ENCODE measurements at places on chromosomes 4 and X.

DNA sequence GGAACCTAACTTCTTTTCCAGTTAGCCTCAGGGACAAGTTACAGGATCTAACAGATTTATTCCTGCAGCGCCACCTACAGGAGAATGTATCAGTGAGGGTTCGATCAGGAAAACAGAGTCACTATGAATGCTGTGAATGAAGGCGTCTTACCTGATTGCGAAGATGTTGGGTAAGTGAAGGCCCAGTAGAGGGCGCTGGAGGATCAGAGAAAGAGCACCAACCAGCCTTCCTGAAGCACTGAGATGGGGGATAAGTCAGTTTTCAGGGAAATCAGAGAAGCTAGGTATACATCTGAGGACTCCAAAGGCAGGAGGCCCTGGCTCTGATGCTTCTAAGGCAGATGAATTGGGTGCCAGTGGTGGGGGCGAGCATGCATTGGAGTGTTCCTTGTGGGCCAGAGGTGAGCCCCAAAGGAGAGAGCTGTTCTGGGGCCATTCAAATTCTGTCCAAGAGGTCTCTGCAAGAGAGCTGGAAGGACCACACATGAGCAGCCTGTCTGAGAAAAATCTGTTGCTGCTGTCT lies 169.9 kb upstream of the AADAT start:
- peak; percentile 95 for DNase-seq

- DNase-seq: no peak
Observed at GRCh38 chr4:99149426-99150019, 5.4 kb upstream of the ADH4 start.

DNA sequence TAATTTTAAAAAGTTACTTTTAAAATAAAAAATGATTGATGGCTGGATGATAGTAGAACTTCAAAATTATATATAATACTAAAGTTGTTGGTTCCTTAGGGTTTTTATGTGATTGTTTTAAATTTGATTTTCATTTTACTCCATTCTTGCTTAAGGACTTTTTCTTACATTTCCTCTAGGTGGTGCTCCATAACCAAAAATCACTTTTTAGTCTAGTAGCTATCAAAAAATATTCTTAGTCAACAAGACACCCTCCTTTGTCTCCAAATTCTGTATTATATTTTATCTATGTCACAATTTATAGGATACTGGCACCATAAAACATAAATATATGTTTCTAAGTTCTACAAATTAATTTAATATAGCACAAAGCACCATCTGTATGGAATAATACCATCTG lies 67.2 kb upstream of the BRWD3 start:
- no peak for DNase-seq

DNA sequence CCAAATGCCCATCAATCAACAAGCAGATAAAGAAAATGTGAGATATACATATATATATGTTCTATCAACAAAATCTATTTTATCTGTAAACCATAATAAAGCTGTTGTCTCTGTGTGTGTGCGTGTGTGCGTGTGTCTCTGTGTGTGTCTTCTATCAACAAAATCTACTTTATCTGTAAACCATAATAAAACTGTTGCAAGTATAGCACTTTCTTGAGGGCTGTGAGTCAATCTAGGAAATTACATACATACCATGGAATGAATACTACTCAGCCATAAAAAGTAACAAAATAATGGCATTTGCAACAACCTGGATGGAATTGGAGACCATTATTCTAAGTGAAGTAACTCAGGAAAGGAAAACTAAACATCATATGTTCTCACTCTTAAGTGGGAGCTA lies 12.5 kb upstream of the PLK4 start:
- no peak for DNase-seq

DNA sequence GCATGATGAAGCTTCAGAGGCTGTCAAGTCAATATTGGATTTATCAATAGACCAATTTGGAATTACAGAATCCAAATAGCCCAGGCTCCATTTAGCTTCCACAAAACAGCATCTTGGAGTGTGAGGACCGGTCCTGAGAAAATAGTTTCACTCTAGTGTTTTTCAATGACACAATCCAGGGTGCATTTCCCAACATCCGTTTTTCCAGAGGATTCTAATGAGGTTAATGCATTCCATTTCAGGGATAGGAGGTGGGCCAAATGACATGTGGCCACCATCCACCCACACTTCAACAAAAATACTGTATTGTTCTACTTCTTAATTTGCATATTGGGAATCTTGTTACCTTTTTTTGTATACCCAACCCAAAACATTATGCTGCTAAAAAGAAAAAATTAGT lies 229.8 kb upstream of the LDB2 start:
- DNase-seq: no peak

- DNase-seq: no peak
Observed at GRCh38 chrX:97691901-97692455, 808.3 kb downstream of the RPA4 start.

GRCh38 chr4:120018786-120019185 lies 47.9 kb downstream of the MAD2L1 start:
- no peak for DNase-seq

- no peak for DNase-seq
Observed at GRCh38 chr4:70885174-70885573, 17.0 kb upstream of the MOB1B start.

GRCh38 chr4:16169490-16169889 lies 56.8 kb downstream of the TAPT1 start:
- DNase-seq: no peak

DNA sequence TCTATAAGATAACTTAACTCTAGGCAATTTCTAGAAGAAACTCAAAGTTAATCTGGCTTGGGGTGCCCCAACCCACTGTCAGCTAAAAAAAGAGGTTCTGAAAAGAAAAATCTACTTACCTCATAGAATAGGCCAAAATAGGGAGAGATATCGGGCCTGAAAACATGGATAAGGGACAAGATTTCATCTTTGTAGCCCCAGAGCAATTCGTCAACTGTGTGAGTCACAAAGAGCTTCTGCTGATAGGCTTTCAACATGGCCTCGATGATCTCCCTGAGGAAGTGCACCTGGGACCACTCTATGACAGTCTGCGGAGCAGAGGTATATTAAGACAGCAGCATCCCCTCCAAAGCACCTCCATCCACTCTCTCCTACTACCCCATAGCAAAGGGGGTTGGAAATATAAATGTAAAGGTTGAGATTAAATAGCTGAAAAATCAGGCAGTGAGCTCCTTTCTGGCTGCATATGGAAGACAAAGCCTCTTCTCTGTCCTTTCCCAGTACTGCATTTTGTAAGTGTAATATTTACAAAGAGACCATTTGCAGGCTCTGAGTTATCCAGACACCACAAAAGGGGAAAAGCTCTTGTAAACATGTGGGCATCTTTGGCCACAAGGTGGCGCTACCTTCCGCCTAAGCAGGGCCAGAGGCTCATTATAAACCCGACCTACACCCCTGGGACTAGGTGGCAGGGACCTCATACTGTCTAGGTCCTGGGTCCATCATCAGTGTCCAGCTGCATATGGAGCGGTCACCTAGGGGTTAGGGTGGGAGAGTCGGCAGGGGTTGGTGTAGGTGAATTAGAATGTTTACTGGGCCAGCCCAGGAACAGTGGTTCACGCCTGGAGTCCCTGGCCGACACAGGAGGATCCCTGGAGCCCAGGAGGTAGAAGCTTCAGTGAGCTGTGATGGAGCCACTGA lies 31.5 kb upstream of the NUP54 start:
- peak; percentile 48 for DNase-seq

DNA sequence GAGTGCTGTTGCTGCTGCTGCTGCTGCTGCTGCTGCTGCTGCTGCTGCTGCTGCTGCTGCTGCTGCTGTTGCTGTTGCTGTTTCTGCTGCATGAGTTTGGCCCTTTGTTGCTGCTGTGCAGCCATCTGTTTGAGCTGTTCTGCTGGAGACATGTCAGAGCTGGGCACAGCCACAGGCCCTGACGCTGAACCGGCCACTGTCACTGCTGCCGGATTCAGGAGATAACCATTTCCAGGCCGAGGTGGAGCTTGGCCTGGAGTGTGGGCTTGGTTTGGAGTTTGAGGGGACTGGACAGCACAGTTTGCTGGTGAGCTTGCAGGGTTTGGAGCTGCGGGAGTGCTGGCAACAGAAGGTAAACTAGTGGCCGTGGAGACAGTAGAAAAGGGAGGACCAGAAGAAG lies 224.3 kb downstream of the MGST2 start:
- no peak for DNase-seq

- no peak for DNase-seq
Observed at GRCh38 chrX:109760922-109761250, 27.8 kb upstream of the ACSL4 start.

GRCh38 chr4:156109943-156110900 lies 156.6 kb upstream of the CTSO start:
- no peak for DNase-seq

GRCh38 chrX:151899622-151900021 lies 13.1 kb upstream of the MAGEA4 start:
- no peak for DNase-seq

GRCh38 chrX:130051176-130051845 lies 59.0 kb downstream of the ELF4 start:
- no peak for DNase-seq

GRCh38 chr4:101439926-101440325 lies 92.6 kb upstream of the PPP3CA start:
- DNase-seq: peak; percentile 12

DNA sequence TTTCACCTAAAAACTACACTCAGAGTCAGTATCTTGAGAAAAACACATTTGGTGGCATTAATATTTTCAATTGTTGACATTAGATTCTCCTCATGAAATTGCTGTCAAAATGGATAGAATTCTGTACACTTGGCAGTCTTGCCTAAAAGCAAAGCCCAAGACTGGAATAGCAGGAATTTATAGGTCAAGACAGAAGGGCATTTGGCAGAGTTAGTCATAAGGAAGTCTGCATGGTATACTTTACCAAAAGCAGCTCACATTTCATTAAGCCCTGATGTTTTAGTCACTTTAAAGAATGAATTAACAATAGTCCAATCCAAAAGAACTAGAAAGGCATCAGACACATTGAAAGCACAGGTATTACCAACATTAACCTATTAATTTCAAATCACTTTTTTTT lies 7.1 kb downstream of the CCDC160 start:
- no peak for DNase-seq

DNA sequence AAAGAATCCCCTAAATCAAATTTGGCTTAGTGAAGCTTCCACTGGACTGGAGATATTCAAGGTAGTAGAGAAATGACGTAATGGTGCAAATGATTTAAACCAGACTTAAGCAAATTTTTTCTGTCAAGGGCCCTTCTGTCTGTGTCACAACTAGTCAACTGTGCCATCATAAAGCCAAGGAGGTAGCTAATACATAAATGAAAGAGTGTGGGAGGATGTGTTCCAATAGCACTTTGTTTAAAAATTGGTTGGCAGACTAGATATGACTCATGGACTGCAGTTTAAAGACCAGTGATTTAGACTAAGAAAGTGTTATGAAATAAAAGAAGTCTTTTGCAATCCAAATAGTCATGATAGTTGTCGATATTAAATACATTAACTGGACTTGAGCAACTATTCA lies 24.3 kb upstream of the TEX13C start:
- no peak for DNase-seq

DNA sequence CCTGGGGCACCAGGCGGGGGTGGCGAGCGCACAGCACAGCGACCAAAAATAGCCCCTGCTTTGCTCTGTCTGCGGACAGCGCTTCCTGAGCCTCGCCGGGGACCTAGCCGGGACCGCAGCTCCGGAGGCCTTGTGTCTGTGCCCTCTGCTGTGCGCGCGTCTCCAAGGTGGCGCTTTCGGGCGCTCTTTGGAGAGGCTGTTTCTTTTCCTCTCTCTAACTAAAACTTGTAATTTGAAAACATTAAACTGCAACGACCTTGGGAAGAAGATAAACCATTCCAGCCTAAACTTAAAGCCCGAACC lies 3.4 kb downstream of the ARX start:
- no peak for DNase-seq

GRCh38 chr4:15168759-15169158 lies 166.5 kb downstream of the CPEB2 start:
- no peak for DNase-seq

DNA sequence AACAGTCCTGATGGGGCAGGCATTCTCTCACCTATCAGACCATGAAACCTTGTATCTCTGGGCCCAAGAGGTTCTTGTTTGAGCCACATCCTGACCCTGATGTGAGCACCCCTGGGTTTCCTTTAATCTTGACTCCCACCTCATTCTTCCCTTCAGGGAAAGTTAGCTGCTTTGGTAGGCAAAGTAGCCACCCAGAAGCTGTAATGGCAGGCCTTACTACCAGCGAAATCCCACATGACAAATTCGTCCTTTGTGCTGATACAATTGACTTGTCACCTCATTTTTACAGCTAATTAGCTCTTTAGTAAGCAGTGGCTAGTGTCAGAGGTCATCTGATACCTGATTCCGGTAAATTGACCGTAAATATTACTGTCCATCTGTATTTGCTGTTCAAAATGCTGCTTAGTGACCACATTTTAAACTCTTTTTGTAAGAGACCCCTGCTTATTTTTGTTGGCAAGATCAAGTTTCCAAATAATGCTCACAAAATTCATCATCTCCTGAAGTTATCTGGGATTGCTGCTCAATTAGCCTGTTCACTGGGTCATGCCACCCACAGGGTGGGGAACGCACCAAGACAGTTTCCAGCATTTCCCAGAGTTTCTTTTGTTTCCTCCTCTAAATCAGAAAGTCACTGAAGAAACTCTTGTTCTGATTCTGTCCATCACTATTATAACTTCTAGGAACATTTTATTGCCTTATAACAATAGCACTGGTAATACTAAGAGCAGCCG lies 329.7 kb downstream of the GPAT3 start:
- no peak for DNase-seq

DNA sequence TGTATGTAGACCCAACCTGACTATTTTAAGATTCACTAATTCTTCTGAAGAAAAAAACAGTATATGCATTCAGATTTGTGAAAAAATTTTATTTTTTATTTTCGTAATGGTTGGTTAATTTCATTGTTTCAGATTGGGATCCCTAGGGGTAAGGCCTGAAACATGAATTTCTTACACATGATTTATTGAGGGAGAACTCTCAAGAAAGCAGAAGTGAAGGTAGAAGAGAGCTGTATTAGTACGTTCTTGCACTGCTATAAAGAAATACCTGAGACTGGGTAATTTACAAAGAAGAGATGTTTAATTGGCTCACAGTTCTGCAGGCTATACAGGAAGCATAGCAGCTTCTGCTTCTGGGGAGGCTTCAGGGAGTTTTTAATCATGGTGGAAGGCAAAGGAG lies 611.9 kb upstream of the TECRL start:
- no peak for DNase-seq

DNA sequence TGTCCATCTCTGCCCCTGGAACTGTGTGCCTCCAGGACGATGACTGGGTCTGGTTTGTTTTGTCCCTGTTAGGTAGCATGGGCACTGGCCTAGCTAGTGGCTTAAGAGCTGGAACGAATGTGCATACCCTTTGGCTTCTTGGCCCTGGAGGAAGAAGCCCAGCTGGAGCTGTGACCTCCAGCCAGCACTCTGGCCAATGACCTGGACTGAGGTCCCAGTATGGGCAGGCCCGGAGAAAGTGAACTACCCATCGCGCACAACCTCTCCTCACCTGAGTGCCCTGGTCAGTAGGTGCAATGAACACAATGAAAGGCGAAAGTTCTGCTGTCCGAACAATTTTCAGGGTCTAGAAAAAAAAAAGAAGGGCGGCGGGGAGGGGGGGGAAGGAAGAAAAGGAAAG lies 18.3 kb downstream of the DKC1 start:
- no peak for DNase-seq

GRCh38 chr4:113699772-113700171 lies 61.8 kb downstream of the CAMK2D start:
- DNase-seq: no peak

GRCh38 chrX:96621811-96622210 lies 62.8 kb upstream of the DIAPH2 start:
- no peak for DNase-seq
